ENCODE measurements at places on chromosomes 6 and 20.
A peak's percentile ranks its signal among the peaks of the same experiment; 100 is the strongest.

- peak; percentile 75 for DNase-seq
Observed at GRCh38 chr20:20837574-20838021, 125.2 kb upstream of the RALGAPA2 start.

GRCh38 chr6:32785781-32786533 lies 22.6 kb upstream of the HLA-DQB2 start:
- DNase-seq: peak; percentile 35

GRCh38 chr20:38094373-38094891 lies 60.9 kb downstream of the RPRD1B start:
- no peak for DNase-seq

GRCh38 chr6:39887692-39888450 lies 46.4 kb downstream of the MOCS1 start:
- no peak for DNase-seq

DNA sequence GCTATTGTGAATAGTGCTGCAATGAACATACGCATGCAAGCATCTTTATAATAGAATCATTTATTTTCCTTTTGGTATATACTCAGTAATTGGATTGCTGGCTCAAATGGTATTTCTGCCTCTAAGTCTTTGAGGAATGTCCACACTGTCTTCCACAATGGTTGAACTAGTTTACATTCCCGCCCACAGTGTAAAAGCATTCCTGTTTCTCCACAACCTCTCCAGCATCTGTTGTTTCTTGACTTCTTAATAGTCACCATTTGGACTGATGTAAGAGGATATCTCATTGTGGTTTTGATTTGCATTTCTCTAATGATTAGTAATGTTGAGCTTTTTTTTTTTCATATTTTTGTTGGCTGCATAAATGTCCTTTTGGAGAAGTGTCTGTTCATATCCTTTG lies 208.7 kb downstream of the PHF3 start:
- DNase-seq: no peak

DNA sequence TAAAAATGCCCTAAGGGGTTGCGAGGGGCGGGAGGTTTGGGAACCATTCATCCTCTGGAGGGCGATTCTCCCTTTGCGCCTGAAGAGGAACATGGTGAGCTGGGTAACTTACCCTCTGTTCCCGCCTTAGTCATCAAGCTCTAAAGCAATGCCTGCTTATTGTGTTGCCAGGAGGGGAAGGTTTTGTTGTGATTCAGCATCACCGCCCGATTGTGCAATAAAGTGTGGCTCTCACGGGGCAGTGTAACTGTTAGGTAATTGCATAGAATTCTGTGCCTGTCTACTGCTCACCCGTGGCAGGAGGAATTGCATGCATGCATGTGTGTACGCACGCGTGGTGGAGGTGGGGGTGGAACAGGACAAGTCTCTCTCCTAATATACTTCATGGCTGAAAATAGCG lies 95.5 kb upstream of the AGPAT4 start:
- no peak for DNase-seq

DNA sequence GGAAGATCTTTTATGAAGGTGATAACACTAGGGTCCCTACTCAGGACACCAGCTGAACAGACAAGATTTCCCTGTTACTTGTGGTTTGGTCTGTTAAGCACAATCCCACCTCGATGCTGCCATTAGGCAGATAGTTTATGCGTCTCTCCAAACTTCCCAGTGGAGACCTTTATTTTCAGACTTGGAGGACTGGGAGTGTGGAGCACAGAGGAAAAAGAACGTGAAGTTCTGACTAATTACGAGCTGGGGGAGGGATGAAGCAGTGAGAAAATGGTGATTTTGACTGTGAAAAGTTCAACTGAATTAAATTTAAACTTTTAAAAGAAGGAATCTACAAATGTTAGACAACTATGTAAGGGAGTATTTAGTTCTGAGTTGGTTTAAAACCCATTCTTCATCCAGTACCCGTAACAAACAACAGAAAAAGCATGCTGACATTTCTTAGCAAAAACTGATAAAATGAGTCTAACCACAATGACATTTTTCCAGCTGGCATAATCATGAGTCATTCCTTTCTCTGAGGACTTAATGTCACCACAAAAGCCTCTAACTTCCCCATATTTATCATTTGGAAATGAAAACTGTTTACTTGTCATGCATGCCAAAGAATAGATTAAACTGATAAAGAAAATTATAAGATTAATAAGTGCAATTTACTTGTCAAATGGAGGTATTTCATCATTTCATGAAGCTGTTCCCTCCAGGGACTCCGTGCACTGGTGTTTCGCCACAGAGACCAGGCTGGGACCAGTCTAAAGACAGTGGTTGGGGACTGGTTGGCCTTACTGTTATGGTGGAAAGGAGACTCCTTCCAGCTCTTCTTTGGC lies 113.3 kb upstream of the SSTR4 start:
- DNase-seq: no peak

GRCh38 chr6:221531-222349 lies 70.5 kb upstream of the DUSP22 start:
- DNase-seq: no peak

DNA sequence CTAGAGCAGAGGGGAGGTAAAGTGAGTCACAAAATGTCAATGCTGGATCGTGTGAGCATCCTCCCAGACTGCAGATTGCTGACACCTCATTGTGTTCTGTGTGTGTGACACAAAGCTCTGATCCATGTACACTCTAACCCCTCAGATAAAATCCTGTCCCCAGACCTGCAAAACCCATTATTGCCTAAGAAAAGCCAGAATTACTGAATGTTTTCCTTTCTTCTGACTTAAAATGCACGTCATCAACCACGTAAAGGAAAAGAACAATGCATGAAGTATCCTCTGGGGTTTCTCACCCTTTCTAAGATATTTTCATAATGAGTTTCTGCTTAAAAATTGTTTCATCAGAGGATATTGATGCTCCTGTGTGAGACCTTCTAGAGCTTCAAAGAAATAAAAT lies 218.0 kb upstream of the PREP start:
- DNase-seq: no peak

DNA sequence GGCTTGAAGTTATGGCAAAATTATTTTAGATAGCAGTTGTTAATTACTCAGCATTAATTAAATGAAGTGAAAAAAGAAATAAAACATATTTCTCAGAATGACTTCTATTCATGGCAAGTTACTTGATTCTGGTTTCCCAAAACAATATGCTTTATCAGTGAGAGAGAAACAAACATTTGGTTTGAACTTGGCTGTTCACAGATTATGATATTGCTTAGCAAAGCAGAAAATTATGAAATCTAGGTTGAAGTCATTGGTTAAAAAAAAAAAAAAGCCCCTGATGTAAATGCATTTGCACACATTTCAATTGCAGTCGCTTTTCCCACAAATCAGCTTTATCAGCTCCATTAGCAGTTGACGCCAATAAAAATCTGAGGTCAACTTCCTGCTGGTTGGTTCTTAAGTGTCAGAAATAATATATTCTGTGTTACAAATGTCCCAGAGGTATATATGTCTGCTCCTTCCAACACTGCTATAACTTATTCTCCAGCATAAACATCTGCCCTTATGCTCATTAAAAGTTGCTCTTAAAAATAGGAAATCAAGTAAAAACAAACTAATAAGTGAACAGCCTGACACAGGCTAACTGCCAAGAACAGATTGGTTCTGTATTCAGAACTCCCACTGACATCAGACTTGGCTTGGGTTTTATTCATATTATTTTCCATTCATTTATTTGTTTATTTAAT lies 275.4 kb downstream of the PHF3 start:
- DNase-seq: no peak
